ENCODE measurements at places on chromosomes 4 and X. TPM values are rescaled to one million over a fixed set of nuclear protein-coding genes. Genes with fewer than 3 reads are reported as not detected.

CDS1 gene
- 0.26 TPM for total RNA-seq

PDLIM3 gene
- total RNA-seq: 62.4 TPM

GAGE12J gene
- not detected for total RNA-seq

F9 gene
- total RNA-seq: not detected

TMEM150C gene
- total RNA-seq: 0.53 TPM

TASL gene
- not detected for total RNA-seq

TCP11X2 gene
- total RNA-seq: not detected

APELA gene
- total RNA-seq: not detected

SATL1 gene
- total RNA-seq: not detected

MGAT4D gene
- total RNA-seq: not detected

GYPE gene
- total RNA-seq: 2.1 TPM

GRIA3 gene
- 8.4 TPM for total RNA-seq

APOOL gene
- 15.7 TPM for total RNA-seq

PABPC4L gene
- 0.26 TPM for total RNA-seq

CASK gene
- total RNA-seq: 48.2 TPM

FNIP2 gene
- 44.8 TPM for total RNA-seq

All from smooth muscle cell of the pulmonary artery (primary cell).